ENCODE measurements at places on chromosomes 7 and 10.

DNA sequence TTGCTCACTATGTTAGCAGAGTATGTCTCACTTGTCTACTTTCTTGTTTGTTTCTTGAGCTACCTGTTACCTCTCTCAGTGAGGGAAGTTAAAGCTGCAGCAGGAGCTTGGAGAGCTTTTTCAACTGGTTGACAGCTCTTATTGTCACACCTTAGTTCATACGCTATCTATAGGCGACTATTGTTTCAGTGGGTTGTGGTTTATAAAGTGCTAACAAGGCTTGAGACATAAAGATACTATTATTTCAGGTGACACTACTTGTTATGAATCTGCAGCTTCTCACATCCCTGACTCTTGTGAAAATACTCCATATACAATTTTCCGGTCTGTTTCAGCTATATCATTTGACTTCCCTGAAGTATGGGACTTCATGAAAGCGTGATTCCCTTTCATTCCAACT lies 167.4 kb downstream of the CSTF2T start:
- no peak for DNase-seq

DNA sequence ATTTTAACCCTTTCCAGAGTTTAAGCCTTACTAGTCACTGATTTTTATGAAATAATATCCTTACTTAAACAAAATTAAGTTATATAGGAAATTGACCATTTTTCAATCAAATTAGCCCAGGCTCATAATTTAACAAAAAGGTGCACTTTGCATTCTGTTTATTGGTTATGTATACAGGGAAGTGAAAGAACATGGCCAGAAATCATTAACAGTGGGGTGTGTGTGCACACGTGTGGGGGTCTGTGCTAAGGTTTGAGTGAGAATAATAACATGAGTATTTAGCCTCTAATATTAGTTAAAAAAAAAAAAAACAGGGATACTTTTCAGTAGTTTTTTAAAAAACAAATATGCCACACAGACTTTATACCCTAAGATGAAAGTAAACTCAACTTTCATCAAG lies 510.5 kb upstream of the PFKP start:
- DNase-seq, result no peak

GRCh38 chr10:126262233-126262838 lies 125.9 kb downstream of the ADAM12 start:
- DNase-seq, result no peak

- no peak for DNase-seq
These were observed 44.1 kb upstream of the LAMB1 start for GRCh38 chr7:108046952-108047506.

GRCh38 chr7:80493121-80493849 lies 18.6 kb downstream of the GNAT3 start:
- DNase-seq, result no peak

GRCh38 chr7:79334841-79335240 lies 118.6 kb downstream of the MAGI2 start:
- no peak for DNase-seq
